Activated naive CD4-positive, alpha-beta T cell treated with anti-CD3 and anti-CD28 coated beads for 36 hours (primary cell): ENCODE measurements at places on chromosomes 5 and 9. TPM values are rescaled to one million over a fixed set of nuclear protein-coding genes. Genes with fewer than 3 reads are reported as not detected.
A peak's percentile ranks its signal among the peaks of the same experiment; 100 is the strongest.

GRCh38 chr5:133088064-133088463, 36.3 kb downstream of the HSPA4 start:
- no peak overlapping the region for H3K4me3 ChIP-seq
- no peaks in the 10 kb centered on the region for H3K27me3 ChIP-seq
- H3K4me1 ChIP-seq, result peaks cover 3% of the 10 kb centered on the region

- H3K27ac ChIP-seq, result peak overlapping the region; percentile 81
- peaks cover 23% of the 10 kb centered on the region for H3K4me1 ChIP-seq
- DNase-seq, result peak; percentile 87
- no peaks in the 10 kb centered on the region for H3K36me3 ChIP-seq
- no peaks in the 10 kb centered on the region for H3K27me3 ChIP-seq
These were observed 34.1 kb upstream of the PLIN2 start for GRCh38 chr9:19161257-19162025.

DNA sequence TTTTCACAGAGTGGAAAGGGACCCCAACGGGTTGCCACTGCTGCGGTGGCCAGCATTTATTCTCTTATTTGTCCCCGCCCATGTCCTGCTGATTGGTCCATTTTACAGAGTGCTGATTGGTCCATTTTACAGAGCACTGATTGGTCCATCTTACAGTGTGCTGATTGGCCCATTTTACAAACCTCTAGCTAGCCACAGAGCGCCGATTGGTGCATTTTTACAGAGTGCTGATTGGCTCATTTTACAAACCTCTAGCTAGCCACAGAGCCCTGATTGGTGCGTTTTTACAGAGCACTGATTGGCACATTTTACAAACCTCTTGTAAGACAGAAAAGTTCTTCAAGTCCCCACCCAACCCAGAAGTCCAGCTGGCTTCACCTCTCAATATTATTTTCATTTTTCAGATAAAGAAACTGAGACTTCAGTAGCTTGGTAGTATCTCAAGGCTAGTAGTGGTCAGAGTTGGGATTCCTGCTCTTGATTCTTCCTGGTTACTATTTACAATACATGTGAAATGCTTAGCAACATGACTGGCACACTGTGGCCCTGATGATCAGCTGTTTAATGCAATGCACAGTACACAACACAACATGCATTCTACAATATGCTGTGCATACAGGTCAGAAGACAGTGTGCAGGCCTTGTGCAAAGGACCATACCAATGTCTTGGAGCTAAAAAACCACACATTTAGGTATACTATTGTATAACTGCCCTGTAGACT, 63.6 kb upstream of the BOD1 start:
- no peaks in the 10 kb centered on the region for H3K4me1 ChIP-seq
- no peaks in the 10 kb centered on the region for H3K36me3 ChIP-seq
- no peak overlapping the region for H3K27ac ChIP-seq
- no peak for DNase-seq

DNA sequence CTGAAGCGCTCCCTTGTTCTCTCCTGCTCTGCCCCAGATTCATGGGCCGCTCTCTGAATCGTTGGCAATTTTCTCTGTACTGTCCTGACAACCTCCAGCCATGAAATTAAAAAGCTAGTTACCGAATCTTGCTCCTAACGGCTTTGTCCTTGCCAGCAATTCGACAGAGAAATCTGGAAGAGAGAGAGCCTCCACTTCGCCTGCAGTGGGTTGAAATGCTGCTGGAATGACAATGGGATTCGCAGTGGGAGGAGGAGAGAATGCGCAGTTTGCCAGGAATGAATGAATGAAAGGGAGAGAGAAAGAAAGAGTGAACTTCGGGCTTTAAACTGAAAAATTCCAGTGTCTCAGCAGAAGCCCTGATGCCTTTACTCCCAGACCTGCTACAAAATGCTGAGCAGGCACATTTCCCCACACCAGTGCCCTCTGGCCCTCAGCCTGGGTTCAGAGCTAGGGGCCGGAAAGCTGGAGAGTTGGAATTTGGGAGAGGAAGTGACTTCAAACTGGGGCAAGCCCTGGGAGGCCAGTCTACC, 11.5 kb upstream of the BOD1 start:
- H3K4me3 ChIP-seq, result no peak overlapping the region
- no peaks in the 10 kb centered on the region for H3K36me3 ChIP-seq
- H3K27ac ChIP-seq, result no peak overlapping the region

- no peaks in the 10 kb centered on the region for H3K27me3 ChIP-seq
- no peak overlapping the region for H3K27ac ChIP-seq
- H3K4me3 ChIP-seq, result no peak overlapping the region
- no peaks in the 10 kb centered on the region for H3K36me3 ChIP-seq
These were observed 201.8 kb downstream of the CDH12 start for GRCh38 chr5:22651355-22651754.

- H3K36me3 ChIP-seq, result peaks cover 6% of the 10 kb centered on the region
- H3K27me3 ChIP-seq, result no peaks in the 10 kb centered on the region
- H3K4me1 ChIP-seq, result peaks cover 22% of the 10 kb centered on the region
- no peak overlapping the region for H3K27ac ChIP-seq
- no peak for DNase-seq
These were observed 314.1 kb upstream of the PTGER4 start for GRCh38 chr5:40365342-40366330.

DNA sequence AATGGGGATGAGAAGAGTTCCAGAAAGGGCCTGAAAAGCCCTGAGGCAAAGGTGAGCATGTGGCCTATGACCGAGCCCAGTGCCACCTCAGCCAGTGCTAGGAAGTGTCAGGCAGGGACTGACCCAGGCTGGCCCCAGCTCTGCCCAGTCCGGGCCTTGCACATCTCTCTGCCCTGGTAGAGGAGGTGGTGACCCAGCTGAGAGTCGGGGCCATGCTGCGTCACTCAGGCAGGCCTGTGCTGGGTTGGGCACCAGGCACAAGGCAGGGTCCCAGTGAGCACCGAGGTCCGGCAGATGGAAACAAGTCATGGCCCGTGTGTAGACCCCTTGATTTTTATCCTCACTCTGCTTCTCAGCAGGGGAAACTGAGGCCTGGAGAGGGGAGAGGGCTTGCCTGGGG, 729 bp downstream of the CDHR2 start:
- no peak for DNase-seq
- H3K27ac ChIP-seq, result no peak overlapping the region
- no peaks in the 10 kb centered on the region for H3K27me3 ChIP-seq
- H3K4me1 ChIP-seq, result peaks cover 63% of the 10 kb centered on the region
- H3K36me3 ChIP-seq, result no peaks in the 10 kb centered on the region

GRCh38 chr5:24616566-24616965, 28.2 kb downstream of the CDH10 start:
- H3K4me3 ChIP-seq, result no peak overlapping the region
- H3K27me3 ChIP-seq, result no peaks in the 10 kb centered on the region
- H3K36me3 ChIP-seq, result no peaks in the 10 kb centered on the region
- H3K27ac ChIP-seq, result no peak overlapping the region
- DNase-seq, result no peak
- no peaks in the 10 kb centered on the region for H3K4me1 ChIP-seq

SPATA31E1 gene
- not detected for total RNA-seq

MAMDC4 gene
- total RNA-seq, result 16.1 TPM

STPG3 gene
- total RNA-seq, result not detected

INVS gene
- total RNA-seq, result 5.7 TPM

PDE6A gene
- not detected for total RNA-seq

C5orf46 gene
- total RNA-seq, result not detected

ECM2 gene
- not detected for total RNA-seq
